Activated T-helper 1 cell treated with anti-CD3 and anti-CD28 coated beads, Interleukin-2, amount 50 U/mL, for 16 hours (primary cell): ENCODE measurements at places on chromosomes 5 and 9.
A peak's percentile ranks its signal among the peaks of the same experiment; 100 is the strongest.

DNA sequence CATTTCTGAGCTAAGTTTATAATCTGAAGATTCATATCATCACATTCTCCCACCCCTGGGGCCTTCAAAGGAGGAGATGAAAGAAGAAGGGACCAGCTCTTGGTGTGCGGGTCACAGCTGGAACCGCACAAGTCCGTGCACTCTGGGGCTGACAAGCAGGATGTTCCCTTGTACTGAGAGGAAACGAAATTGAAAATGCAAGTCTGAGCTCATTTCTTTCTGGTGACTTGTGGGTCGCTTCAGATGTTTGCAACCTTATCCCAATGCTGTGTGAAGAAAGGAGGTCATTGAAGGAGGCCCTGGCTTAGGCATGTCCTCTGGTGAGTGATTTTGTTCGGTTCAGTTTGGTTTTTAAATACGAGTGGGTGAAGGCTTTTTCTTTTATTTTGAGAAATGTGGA, 59.6 kb downstream of the C9orf152 start:
- peak; percentile 13 for DNase-seq

- DNase-seq: no peak
Observed at GRCh38 chr5:144015961-144016360, 154.5 kb downstream of the YIPF5 start.

DNA sequence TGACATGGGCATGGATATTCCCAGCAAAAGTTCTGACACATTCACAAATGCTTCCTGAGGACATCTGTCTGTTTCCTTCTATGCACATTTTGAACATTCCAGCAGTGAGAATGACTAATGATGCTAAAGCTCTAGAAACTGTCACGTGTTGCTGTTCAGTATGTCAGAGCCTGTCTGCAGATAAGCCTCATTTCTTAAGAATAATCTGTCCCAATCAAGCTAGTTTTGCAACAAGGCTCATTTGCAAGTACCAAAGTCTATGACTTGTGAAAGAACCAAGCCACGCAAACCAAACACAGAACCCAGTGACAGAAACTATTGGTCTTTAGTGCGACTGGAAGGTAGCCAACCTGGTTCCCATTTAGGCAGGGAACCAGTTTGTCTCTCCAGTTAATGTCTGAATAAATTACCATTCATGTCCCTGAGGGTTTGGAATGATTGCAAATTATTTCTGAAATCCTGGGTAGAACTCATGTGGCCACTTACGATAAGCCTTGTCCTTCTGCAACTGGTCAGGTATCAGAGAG, 178.5 kb downstream of the C9orf152 start:
- no peak for DNase-seq

- no peak for DNase-seq
Observed at GRCh38 chr5:76467216-76467615, 64.1 kb downstream of the IQGAP2 start.

GRCh38 chr5:95668728-95669127, 14.1 kb downstream of the SPATA9 start:
- no peak for DNase-seq

GRCh38 chr9:83964973-83965349, 15.1 kb downstream of the HNRNPK start:
- DNase-seq: no peak

DNA sequence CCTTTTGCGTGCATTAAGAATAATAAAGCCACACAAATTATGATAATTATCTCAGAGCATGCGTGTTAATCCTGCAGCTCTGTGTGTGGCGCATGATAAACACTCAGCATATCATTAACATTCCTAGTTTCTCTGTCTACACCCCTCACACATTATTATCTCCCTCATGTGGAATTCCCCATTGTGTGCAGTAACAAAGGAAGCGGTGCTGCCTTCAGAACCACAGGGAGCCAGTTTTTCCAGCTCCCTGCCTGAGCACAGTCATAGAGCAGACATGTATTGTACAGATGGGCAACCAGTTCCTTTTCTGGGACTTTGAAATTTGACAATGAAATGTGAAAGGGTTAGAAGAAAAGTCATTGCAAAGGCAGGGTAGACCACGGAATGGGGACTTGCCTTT, 1365.5 kb upstream of the CDH9 start:
- DNase-seq: no peak

GRCh38 chr5:180563994-180564393, 27.3 kb downstream of the SCGB3A1 start:
- DNase-seq: no peak

- DNase-seq: no peak
Observed at GRCh38 chr5:71996789-71997188, 110.5 kb upstream of the MAP1B start.

GRCh38 chr9:124613849-124614248, 106.7 kb upstream of the NR5A1 start:
- no peak for DNase-seq

GRCh38 chr5:153964880-153965645, 73.6 kb downstream of the FAM114A2 start:
- DNase-seq: no peak

DNA sequence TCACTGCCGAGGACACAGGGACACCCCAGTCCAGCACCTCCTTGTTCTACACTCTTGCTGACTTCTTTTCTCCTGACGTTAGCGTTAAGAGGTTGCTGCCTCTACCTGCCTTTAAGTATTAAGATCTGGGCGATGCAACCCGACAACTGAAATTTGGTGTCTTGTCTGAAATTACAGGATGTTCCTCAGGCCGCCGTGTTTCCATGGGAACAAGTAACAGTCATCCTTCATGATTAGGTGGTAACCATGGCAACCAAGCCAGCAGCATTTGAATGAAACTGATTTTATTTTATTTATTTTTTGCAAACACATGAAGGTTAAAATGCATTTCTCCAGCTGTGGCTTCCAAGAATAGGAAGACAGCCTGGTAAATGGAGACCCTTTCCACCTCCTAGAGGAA, 20.8 kb downstream of the DAB2IP start:
- DNase-seq: no peak

- no peak for DNase-seq
Observed at GRCh38 chr5:140351609-140352334, 5.4 kb upstream of the HBEGF start.

DNA sequence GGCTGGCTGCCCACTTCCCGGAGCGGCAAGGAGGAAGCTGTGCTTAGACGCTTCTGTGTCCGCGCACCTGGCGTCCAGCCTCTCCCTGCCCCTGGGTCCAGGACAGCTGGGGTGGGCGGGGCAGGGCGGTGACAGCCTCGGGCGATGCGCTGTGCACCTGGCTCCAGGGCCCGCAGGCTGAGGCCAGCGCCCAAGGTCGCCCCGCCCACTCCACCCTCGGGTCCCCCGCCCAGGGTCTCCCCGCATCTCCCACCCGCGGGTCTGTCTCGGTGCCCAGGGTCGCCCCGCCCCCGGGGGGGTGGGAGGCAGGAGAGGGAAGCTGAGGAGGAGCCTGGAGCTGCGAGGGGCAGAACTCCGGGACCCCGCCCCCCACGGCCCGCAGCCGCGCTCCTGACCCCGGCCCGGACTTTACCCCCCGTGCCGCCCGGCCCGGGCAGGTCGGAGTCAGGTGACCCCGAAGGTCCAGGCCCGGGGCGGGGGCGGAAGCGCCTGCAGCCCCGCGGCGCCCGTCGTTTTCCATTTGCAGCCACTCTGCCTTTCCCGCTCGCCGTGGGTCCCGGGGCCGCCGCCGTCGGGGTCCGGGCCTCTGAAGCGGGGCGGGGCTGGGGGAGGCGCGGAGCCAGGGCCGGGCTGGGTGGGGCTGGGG, at the start of gene ENTPD8:
Gene ENTPD8 (minus strand): TSS at position 69 of the 646 bp plus-strand sequence. CDS start 3,072 bp downstream, outside the sequence.
- DNase-seq: no peak

DNA sequence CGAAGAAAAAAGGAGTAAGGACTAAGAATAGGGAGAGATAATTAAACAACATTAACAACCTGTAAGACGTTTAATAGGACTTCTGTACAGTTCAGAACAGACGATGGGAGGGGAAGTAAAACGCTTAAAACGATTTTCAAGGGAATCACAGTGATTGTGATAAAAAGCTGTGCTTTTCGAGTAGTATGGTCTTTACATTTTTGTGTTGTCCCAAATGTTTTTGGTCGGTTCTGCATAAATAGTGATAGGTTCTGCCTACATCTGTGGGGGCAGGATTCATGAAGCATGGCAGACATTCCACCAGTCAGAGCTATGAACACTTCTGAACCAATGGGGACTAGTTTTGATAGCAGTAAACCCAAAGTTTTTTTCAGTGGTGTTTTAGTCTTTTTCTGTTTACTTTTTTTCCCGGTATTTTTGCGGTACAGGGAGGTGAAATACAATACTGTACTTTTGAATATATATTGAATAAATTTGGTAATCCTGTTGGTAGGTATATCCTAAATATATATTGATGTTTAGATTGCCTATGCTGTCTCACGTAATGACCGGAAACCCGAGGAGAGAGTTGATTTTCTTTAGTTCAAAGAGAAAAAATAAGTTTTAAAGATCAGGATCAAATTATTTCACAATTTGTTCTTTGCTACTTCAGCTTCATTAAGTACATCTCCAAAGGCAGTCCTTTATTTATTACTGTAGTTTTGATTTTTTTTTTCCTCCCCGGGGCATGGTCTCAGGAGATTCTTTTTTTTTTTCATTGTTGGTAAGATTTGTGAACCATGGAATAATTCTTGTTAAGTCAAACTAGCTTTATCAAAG, 1.3 kb downstream of the ERBIN start:
- no peak for DNase-seq

- no peak for DNase-seq
Observed at GRCh38 chr9:114417511-114417910, 29.7 kb upstream of the AKNA start.

- no peak for DNase-seq
Observed at GRCh38 chr9:106753155-106753671, 109.8 kb upstream of the ZNF462 start.

GRCh38 chr5:149298842-149299404, 27.3 kb downstream of the AFAP1L1 start:
- no peak for DNase-seq

DNA sequence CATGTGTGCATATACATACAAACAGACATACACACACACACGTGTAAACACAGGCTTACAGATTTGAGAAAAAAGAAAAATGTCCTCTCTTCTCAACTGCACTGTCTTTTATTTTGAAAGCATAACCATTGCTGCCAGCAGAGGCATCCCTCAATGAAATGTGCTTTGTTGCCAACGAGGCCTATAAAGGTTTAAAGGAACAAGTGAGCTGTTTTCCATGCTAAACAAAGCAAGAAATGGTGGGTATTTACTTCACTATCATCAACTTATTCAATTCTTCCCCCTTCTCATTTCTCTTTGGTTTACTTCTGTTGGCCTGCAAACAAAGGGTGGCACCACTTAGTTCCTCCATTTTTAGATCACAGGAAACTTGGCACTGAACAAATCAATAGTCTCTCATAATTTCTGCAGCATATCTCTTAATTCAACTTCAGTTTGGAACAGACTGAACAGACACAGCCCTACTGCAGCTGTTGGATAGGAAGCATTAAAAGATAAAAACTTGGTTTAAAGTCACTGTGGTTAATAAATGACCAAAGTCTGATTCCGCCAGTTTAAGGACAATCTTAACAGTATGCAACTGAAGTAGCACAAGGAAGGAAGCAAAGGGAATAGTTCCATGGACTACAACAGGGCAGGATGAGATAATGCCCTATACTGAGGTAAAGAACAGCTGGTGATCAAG, 21.7 kb downstream of the TTC33 start:
- DNase-seq: no peak

GRCh38 chr5:24747327-24747726, 102.5 kb upstream of the CDH10 start:
- DNase-seq: no peak

GRCh38 chr9:20990867-20991266, 40.6 kb downstream of the HACD4 start:
- DNase-seq: no peak

GRCh38 chr9:93265301-93265971, 81.5 kb downstream of the WNK2 start:
- DNase-seq: no peak

DNA sequence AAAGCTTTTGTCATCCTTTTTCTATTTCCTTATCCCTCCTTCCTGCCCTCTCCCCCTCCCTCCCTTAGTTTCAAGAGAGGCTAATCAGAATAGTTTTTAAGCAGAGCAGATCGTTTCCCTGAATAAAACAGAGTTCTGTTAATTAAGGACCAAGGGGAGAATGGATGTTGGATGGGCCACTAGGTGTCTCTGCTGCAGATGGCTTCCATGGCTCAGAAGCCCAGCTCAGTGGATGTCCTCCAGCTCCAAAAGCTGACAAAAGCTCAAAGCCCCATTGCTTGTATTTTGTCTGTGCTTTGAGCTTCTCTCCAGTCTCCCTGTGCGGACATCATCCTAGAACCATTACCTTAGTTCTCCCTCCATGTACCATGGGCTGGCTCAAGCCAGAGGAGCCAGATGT, 21.0 kb upstream of the NPR3 start:
- DNase-seq: no peak

- DNase-seq: no peak
Observed at GRCh38 chr5:98917433-98917832, 11.4 kb downstream of the CHD1 start.

- DNase-seq: no peak
Observed at GRCh38 chr5:139341187-139341688, 416 bp upstream of the PAIP2 start.
